ENCODE measurements at places on chromosomes 11 and 22. TPM values are rescaled to one million over a fixed set of nuclear protein-coding genes. Genes with fewer than 3 reads are reported as not detected.

The MUS81 gene
- polyA plus RNA-seq, result 28.0 TPM

The CRYBB2 gene
- polyA plus RNA-seq, result 0.89 TPM

The SH3BP1 gene
- polyA plus RNA-seq, result 27.2 TPM

The NNMT gene
- 0.58 TPM for polyA plus RNA-seq

The SPTBN2 gene
- polyA plus RNA-seq, result 11.1 TPM

The OR5B21 gene
- polyA plus RNA-seq, result 0.06 TPM

DNA sequence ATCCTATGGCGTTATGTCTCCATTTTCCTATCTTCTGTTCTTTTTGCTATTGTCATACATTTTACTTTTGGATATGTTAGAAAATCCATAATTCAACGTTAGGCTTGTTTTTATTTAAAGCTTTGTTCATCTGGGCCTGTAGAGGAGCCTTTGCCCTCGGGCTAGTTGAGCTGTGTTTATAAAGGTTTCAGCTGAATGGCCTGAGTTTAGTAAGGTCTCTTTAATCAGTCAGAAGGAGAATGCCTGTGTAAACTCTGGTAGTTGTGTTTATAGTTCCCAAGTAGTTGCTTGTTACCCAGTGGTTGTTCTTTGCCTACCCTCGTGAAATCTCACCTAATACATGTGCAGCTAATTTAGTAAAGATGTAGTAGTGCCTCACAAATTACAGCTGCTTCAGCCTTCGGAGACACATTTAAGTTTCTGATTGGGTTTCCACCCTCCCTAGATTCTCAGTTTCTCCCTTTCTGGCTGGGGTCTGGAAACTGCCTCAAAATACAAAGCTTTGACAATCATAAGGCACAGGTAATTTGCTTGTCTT lies 33.1 kb downstream of the MTMR3 start:
- no peak for DNase-seq
- no peak overlapping the region for H3K27ac ChIP-seq
- H3K4me1 ChIP-seq, result peaks cover 24% of the 10 kb centered on the region
- H3K36me3 ChIP-seq, result no peaks in the 10 kb centered on the region

DNA sequence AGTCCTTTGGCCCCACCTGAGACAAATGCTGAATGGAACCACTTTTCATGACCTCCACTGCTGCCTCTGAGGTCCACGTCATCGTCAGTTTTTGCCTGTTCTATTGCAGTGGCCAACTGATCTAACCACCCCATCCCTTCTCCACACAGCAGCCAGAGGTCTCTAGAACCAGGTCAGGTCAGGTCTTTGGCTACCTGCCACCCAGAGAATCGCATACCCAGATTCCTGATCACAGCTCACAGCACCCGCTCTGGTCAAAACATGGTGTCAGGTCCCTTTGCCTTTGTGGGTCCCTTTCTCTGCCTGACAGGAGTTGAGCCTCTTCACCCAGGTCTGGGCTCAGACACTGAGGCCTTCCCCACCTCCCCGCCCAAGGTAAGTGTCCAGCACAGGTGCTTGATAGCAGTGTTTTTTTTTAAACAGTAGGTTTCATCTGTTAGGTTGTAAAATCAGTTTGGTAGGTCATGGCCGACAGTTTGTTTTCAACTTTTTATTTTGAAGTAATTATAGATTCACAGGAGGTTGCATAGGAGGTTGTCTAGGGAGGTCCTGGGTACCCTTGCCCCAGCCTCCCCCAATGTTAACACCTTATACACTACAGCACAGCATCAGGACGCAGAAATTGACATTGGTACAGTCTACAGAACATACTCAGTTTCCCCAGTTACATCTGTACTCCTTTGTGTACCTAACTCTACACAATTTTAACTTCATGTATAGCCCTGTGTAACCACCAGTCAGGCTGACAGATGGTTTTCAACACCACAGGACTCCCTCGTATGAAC lies 6.9 kb downstream of the C22orf39 start:
- H3K36me3 ChIP-seq, result peaks cover 9% of the 10 kb centered on the region
- no peak overlapping the region for H3K4me3 ChIP-seq
- no peak overlapping the region for H3K27ac ChIP-seq

- no peak overlapping the region for H3K4me3 ChIP-seq
- no peak overlapping the region for H3K27ac ChIP-seq
- DNase-seq, result no peak
- no peaks in the 10 kb centered on the region for H3K36me3 ChIP-seq
These were observed 4.5 kb upstream of the NCF4 start for GRCh38 chr22:36856121-36856791.

DNA sequence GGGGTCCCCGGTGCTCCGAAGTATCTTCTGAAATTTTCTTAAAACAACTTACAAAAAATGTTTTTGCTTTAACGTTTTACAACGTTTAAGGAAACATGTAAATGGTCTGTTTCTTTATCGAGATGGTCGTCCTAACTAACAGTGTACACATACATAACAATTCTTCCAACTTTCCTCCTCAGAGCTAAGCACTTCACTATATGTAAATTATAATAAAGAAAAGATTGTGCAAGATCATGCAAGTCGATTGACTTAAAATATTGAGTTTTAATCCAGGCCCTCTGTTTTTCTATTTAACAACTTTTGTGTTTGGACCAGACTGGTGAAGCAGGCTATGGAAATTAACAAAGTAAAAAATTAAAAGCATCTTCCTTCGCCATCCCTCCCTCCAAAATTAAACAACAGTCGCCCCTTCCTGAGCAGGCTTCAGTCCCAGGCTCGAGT lies 4.9 kb downstream of the ALX4 start:
- peaks cover 12% of the 10 kb centered on the region for H3K4me1 ChIP-seq
- H3K4me3 ChIP-seq, result no peak overlapping the region

DNA sequence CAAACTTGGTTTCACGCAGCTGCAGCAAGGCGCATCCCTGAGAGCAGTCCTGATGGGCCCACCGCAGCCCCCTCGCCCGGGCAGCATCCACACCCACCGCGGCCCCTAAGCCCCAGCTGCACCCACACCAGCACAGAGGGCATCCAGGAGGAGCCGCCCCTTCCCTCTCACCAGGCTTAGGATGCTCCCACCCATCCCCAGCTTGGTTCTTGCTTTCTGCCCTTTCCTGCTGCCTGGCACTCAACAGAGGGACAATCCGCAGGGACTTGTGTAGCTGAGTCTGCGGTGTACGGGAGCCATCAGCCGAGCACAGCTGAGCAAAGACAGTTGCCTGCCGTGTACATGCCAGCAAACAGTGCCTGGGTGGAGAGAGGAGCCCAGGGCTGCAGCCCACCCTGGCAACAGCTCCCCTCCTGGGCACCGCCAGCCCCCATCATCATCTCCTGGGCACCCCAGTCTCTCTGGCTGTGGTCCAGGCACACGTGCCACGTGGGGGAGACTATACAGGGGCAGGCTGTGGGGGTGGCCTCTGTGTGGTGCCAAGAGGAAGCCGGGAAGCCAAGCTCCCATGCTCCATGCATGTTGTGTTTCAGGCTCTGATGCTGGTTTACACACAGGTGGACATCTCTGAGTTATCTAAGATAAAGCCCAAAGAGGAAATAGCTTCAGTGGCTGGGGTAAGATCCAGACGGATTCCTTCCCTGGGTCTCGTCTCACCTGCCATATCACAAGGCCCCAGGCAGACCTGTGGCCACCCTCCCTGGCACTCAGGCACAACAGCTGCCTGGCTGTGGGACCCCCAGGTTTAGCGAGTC lies 36.0 kb upstream of the GNB1L start:
- H3K4me1 ChIP-seq, result peaks cover 40% of the 10 kb centered on the region
- no peak overlapping the region for H3K4me3 ChIP-seq
- DNase-seq, result no peak
- no peaks in the 10 kb centered on the region for H3K27me3 ChIP-seq
- H3K36me3 ChIP-seq, result no peaks in the 10 kb centered on the region

DNA sequence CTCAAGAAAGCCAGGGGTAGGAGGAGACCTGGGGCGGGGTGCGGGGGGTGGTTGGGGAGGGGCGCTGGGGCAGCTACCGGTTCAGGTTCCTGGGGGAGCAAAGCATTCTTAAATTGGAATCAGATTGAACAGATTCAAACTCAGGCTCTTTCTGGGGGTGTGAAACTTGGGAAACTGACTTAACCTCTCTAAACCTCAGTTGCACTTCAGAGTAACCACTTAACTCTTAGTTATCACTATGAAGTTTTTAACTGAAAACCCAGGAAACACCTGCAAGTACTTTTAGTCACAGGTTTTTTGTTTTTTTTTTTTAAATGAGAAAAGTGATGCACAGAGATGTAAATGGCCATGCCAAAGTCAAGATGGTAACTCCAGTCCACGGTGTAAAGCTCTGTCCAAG lies 72.0 kb downstream of the RCN1 start:
- no peak overlapping the region for H3K4me3 ChIP-seq
- H3K27me3 ChIP-seq, result no peaks in the 10 kb centered on the region
- no peaks in the 10 kb centered on the region for H3K4me1 ChIP-seq
- no peak overlapping the region for H3K27ac ChIP-seq
- no peak for DNase-seq

DNA sequence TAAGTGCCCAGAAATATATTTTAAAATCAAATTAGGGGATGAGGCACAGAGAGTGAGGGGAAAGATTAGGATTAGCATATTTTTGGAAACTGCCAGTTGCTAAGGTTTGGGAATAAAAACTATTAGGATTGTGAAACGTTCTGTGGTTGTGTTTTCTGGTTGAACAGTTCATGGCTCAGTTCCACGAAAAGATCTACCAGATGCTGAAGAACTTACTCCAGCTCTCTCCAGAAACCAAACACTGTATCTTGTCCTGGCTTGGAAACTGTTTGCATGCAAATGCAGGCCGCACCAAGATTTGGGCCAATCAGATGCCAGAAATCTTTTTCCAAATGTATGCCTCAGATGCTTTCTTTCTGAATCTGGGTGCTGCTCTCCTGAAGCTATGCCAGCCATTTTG lies 15.3 kb downstream of the UBE4A start:
- no peaks in the 10 kb centered on the region for H3K4me1 ChIP-seq
- no peak overlapping the region for H3K4me3 ChIP-seq
- H3K27me3 ChIP-seq, result no peaks in the 10 kb centered on the region
- peaks cover 14% of the 10 kb centered on the region for H3K36me3 ChIP-seq
- H3K27ac ChIP-seq, result no peak overlapping the region

GRCh38 chr22:28408709-28409108 lies 270.9 kb downstream of the TTC28 start:
- no peak overlapping the region for H3K27ac ChIP-seq
- H3K4me1 ChIP-seq, result no peaks in the 10 kb centered on the region
- peaks cover 5% of the 10 kb centered on the region for H3K27me3 ChIP-seq
- no peaks in the 10 kb centered on the region for H3K36me3 ChIP-seq

DNA sequence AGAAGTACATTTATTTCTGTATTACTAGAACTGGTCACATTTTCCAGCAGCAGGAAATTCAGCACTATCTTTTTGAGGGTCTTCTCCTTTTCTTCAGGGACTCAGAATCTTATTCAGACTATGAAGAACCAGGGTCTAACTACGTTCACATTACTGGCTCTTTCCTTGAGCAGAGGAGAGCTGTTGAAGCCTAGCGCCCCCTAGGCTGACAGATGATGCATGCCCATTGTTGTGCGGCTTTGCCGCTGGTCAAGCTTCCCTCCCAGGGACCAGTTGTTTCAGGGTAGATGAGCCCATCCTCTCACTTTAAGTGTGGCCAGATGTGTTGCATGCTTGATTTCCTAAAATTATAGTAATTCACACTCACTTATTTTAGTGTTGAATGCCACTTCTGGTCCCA lies 168.2 kb upstream of the PDGFD start:
- no peaks in the 10 kb centered on the region for H3K27me3 ChIP-seq
- H3K27ac ChIP-seq, result no peak overlapping the region

DNA sequence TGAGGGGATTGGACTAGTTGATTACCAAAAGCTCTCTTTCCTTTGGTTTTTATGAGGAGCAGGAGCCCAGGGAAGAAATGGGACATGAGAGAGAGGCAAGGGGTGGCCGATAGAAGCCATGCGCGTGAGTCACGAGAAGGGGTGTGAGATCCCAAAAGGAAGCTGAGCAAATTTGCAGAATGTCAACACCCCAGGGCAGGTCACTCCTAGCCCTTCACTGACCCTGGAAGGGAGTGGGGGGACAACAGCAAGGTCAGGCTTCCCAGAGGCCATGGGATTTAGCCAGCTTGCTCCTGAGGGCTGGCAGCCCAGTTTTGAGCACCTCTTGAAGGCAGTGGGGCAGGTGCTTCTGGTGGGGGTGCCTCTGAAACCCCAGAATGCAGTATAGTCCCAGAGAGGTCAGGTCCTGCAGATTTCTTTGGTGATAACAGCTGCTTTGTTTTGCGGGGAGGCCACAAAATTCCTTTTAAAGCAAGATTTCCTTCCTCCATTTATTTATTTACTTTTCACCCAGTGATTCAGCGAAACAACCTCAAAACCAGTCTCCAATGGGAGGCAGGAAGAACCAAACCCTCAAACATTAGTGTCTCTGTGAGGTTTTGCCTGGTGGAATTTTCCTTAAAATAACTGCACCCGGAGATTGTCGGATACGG lies 40.1 kb upstream of the TIMP3 start:
- DNase-seq, result no peak
- no peak overlapping the region for H3K4me3 ChIP-seq
- no peak overlapping the region for H3K27ac ChIP-seq
- H3K4me1 ChIP-seq, result peaks cover 3% of the 10 kb centered on the region
- no peaks in the 10 kb centered on the region for H3K36me3 ChIP-seq

- no peak overlapping the region for H3K4me3 ChIP-seq
- peaks cover 12% of the 10 kb centered on the region for H3K4me1 ChIP-seq
- no peaks in the 10 kb centered on the region for H3K36me3 ChIP-seq
These were observed 484.5 kb downstream of the MN1 start for GRCh38 chr22:27317096-27317495.

GRCh38 chr11:112364962-112365481 lies 104.4 kb upstream of the PLET1 start:
- no peaks in the 10 kb centered on the region for H3K4me1 ChIP-seq
- peak; percentile 4 for DNase-seq
- no peaks in the 10 kb centered on the region for H3K36me3 ChIP-seq
- H3K27me3 ChIP-seq, result no peaks in the 10 kb centered on the region

DNA sequence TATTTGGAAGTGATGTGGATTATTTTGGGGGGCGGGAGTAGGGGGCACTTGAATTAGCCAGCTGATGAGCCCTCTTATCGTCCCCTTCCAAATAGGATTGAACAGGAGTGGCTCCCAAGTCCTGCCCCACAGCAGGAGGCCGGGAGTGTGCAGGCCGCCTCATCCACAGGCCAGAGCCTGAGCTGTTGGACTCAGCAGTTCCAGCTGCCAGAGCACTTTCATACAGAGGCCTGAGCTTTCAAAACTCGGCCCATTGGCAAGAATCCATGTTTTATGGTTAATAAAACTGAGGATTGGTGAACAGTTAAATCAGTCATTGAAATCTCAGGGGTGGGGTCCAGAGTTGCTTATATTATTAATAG lies 9.6 kb downstream of the FAM118A start:
- DNase-seq, result no peak
- H3K27ac ChIP-seq, result no peak overlapping the region
- no peaks in the 10 kb centered on the region for H3K27me3 ChIP-seq
- no peak overlapping the region for H3K4me3 ChIP-seq
- H3K36me3 ChIP-seq, result peaks cover 10% of the 10 kb centered on the region
- H3K4me1 ChIP-seq, result peaks cover 26% of the 10 kb centered on the region

DNA sequence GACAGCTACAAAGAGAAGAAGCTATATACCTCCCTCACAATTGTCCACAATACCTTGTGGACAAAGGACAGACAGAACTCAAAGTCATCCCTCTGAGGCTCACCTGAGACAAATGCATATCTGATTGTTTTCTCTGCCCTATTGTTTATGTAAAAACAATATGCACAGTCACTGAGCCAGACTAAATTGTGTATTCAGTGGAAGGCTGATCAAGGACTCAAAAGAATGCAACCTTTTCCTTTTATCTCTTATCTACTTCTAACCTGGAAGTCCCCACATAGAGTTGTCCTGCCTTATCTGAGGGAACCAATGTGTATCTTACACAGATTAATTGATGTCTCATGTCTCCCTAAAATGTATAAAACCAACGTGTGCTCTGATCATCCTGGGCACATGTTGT lies 13.9 kb upstream of the MED17 start:
- H3K36me3 ChIP-seq, result no peaks in the 10 kb centered on the region
- no peaks in the 10 kb centered on the region for H3K27me3 ChIP-seq
- H3K27ac ChIP-seq, result no peak overlapping the region
- no peak overlapping the region for H3K4me3 ChIP-seq

All from keratinocyte (primary cell).